ENCODE measurements at places on chromosomes 3 and 15.

- DNase-seq, result no peak
These were observed 19.8 kb downstream of the DGKG start for GRCh38 chr3:186342197-186342596.

DNA sequence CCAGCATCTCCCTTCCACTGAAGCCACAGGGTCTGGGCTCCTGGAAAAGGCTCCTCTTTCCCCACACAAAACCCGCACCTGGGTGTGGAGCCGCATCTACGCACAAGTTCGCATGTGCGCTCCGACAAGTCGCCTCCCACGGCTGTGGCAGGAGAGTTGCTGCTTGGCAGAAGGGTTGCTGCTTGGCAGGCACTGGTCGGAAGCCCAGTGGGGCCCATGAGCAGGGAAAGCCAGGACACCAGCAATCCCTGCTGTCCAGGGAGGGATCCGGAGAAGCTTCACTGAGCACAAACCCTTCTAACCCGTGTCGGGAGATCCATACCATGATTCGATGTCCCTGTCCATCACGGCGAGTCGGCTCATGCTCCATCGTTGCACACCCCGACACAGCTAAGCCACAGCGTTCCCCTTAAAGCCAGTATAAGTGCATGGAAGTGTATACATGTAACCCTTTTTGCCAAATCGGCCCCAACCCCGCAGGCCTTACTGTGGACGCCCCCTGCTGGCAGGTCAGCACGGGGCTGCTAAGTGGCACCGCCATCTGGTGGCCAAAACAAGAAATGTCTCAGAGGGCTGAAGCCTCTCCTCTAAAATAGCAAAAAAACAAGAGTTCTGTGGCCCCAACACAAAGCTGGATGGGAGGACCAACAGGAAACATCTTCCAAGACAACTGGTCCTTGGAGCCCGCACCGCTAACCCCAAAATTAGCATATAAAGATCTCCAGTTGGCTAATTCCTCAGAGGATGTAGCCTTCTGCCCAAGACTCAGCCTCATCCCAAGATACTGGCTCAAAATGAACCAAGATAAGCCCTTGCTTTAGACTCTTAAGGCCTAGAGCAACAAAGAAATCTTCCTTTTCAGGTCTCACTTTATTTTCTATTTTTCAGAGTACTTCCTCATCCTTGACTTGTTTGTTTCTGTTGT is 8.3 kb downstream of the ANKRD63 start:
- peak; percentile 73 for DNase-seq

GRCh38 chr3:9347887-9348286 is 15.0 kb upstream of the THUMPD3 start:
- no peak for DNase-seq

- no peak for DNase-seq
These were observed 50.5 kb upstream of the KCNMB2 start for GRCh38 chr3:178485756-178486155.

DNA sequence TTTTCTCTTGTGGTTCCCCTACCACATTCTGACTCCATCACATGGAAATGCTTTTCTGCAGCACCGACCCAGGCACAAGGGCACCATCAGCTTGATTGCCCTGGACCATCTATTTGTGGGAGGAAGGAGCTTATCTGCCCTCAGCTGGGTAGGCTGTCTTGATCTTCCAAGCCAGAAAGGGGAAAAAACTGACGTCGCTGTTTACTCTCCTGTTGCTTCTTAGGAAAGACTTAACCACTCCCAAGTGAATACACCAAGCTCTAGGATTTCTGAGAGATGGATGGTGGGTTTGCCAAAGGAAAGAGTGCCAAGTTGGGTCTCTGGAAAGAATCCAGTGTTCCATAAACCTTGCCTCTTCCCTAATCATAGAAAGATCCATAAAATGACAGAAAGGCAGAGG is 4.0 kb downstream of the TNFAIP8L3 start:
- DNase-seq, result no peak

Data from NCI-H460 (cell line).